Testis (tissue), 5 donors: ENCODE measurements at places on chromosomes 11 and 22.

DNA sequence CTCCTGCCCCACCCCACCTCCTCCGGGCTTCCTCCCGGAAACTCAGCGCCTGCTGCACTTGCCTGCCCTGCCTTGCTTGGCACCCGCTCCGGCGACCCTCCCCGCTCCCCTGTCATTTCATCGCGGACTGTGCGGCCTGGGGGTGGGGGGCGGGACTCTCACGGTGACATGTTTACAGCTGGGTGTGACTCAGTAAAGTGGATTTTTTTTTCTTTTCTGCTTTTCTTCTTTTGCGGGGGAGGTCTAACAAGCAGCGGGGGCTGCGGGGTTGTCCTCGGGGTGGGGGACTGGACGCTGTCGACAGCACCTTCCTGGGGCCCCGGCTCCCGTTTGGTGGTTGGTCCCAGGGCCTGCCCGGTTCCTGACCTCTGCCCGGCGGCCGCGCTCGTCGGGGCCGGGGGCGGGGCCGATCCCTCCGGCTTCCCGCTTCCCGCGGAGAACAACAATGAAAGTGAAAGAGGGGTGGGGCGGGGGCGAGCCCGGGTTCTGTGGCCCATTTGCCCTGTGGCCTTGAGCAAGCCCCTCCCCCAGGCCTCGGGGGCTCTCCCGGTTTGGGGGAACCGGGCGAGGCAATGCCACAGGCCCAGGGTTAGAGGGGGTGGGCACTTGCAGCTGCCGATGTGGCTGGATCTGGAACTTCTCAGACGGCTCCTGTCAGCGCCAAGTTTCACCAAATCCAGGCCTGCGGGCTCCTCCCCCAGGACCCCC, 975 bp upstream of the MDK start:
- H3K27ac ChIP-seq: peak overlapping the region; percentile 79
- DNase-seq: peak; percentile 62
- H3K4me1 ChIP-seq: peaks cover 11% of the 10 kb centered on the region
- no peaks in the 10 kb centered on the region for H3K27me3 ChIP-seq
- H3K36me3 ChIP-seq: no peaks in the 10 kb centered on the region

GRCh38 chr11:71255323-71255722, 2.9 kb upstream of the SHANK2 start:
- no peaks in the 10 kb centered on the region for H3K36me3 ChIP-seq
- no peaks in the 10 kb centered on the region for H3K27me3 ChIP-seq
- H3K4me3 ChIP-seq: no peak overlapping the region
- H3K4me1 ChIP-seq: peaks cover 3% of the 10 kb centered on the region

GRCh38 chr11:69650081-69650831, 9.3 kb downstream of the CCND1 start:
- no peaks in the 10 kb centered on the region for H3K36me3 ChIP-seq
- H3K27ac ChIP-seq: no peak overlapping the region
- H3K4me1 ChIP-seq: no peaks in the 10 kb centered on the region
- H3K4me3 ChIP-seq: no peak overlapping the region

DNA sequence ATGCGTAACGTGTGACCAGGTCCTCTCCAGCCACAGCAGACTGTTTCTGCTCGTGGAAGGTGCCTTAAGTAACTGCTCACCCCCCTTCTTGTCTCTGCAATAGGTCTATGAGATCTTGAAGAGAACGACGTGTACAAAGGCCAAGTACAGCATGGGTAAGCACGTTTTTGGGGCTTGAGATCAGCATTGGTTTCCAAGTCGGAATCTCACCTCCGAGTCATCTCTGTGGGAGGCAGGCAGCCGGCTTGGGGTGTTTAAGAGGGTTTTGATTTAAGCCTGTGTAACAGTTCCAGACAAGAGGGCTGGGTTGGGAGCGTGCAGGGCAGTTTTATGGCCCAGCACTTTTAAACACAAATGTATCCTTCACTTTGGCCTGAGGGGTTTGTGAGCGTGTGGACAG, 30.1 kb downstream of the ANO1 start:
- H3K27ac ChIP-seq: peak overlapping the region; percentile 43
- H3K36me3 ChIP-seq: no peaks in the 10 kb centered on the region
- H3K27me3 ChIP-seq: no peaks in the 10 kb centered on the region

DNA sequence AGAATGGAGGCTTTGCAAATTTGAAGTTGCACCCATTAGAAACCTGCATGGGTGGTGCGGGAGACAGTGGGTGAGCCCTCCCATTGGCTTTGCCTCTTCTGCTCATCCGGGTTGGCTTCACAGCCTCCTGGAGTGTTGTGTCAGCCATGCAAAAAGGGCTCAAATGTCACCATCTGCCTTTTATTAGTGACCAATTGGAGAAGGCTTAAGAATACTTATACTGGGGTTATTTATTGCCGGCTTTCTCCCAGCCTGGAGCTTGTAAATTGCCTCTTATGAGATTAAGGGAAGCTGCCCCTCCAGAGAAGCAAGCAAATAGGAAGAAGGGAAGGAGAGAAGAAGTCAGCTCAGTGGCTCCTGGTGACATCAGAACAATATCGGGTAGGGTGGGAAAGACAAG, 182.6 kb downstream of the ST3GAL4 start:
- DNase-seq: no peak
- H3K4me1 ChIP-seq: no peaks in the 10 kb centered on the region
- no peaks in the 10 kb centered on the region for H3K36me3 ChIP-seq
- no peak overlapping the region for H3K4me3 ChIP-seq
- H3K27ac ChIP-seq: no peak overlapping the region

GRCh38 chr22:27747396-27748221, 53.9 kb downstream of the MN1 start:
- H3K4me1 ChIP-seq: peaks cover 15% of the 10 kb centered on the region
- H3K27me3 ChIP-seq: no peaks in the 10 kb centered on the region
- no peaks in the 10 kb centered on the region for H3K36me3 ChIP-seq
- DNase-seq: no peak

GRCh38 chr11:103953797-103954486, 82.5 kb upstream of the DDI1 start:
- DNase-seq: no peak
- H3K36me3 ChIP-seq: no peaks in the 10 kb centered on the region
- no peaks in the 10 kb centered on the region for H3K27me3 ChIP-seq
- H3K4me3 ChIP-seq: no peak overlapping the region

- H3K36me3 ChIP-seq: no peaks in the 10 kb centered on the region
- no peak overlapping the region for H3K4me3 ChIP-seq
- no peak for DNase-seq
- H3K27me3 ChIP-seq: no peaks in the 10 kb centered on the region
These were observed 2.6 kb upstream of the PDGFB start for GRCh38 chr22:39247361-39247760.

DNA sequence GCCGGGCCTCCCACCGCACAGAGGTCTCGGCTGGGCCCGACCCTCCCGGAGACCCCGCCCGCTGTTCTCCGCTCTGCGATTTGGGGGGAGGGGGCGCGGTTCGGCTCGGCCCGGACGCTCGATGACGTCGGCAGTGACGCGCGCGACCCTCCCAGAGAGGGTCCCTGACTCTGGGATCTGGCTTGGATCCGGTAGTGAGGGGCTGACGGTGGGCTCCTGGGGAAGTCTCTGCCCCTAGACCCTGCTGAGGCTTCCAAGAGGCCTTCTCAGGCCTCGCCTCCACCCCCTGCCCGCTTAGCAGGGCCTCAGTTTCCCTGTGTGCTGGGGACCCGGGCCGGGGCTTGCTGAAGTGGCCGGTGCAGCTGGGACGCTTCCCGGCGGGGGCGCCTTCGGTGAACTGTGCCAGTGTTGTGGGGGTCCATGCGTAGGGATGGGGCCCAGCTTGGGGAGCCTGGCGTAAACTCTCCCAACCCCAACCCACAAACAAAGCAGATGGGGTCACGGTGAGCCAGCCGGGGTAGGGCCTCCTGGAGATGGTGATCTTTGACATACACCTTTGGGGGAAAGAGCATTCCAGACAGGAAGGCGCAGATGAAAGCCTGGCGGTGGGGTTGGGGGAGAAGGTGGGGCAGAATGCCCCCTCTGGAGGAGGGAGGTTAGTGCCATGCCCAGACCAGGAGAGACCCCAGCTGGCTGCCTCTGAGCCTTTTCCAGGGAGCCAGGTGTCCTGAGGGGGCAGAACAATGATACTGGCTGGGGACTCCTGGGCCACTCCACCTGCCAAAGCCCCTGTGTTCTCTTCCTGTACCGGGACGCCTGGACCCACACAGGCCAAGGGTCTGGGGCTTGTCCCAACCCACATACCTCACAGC, 1.0 kb downstream of the B4GALNT4 start:
- no peaks in the 10 kb centered on the region for H3K36me3 ChIP-seq
- H3K4me1 ChIP-seq: peaks cover 11% of the 10 kb centered on the region
- H3K27ac ChIP-seq: no peak overlapping the region
- no peaks in the 10 kb centered on the region for H3K27me3 ChIP-seq
- no peak overlapping the region for H3K4me3 ChIP-seq

DNA sequence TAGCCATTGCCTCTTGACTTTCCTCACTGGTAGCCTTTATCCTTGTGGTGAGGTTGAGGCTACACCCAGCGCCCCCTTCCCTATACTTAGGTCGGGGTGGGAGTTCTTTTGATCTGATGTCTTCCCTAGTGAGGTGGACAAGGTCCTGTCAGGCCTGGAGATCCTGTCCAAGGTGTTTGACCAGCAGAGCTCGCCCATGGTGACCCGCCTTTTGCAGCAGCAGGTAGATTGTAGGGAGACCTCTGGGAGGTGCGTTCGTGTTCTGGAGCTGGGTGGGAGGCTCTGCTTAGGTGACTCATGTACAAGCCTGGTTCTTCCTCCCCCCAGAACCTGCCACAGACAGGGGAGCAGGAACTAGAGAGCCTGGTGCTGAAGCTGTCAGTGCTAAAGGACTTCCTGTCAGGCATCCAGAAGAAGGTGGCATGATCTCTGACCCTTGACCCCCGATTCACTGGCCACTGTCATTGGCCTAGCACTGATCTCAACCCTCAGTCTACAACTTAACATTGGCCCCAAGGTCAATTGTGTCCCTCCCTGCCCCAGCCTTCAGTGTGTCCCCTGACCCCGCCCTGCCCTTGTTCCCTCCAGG, 4.9 kb downstream of the INPPL1 start:
- H3K27me3 ChIP-seq: no peaks in the 10 kb centered on the region
- H3K4me1 ChIP-seq: peaks cover 8% of the 10 kb centered on the region
- peak; percentile 10 for DNase-seq
- H3K36me3 ChIP-seq: no peaks in the 10 kb centered on the region

DNA sequence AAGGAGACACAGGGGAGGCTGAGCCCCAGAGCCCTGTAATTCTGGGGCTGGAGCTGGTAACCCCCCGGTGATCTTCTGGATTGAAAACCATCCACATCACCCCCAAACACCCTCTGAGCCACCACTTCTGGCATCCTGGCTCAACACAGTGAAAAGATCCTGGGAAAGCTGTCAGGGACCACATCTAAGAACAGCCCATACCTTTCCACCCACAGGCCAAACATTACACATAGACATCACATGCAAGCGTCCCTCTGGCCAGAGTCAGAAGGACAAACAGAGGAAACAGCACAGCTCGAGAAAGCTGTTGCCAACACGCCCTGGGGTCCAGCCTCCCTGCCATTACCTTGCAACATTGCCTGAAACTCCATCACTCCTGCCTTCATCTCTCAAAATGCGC, 469.5 kb downstream of the SOX6 start:
- H3K36me3 ChIP-seq: no peaks in the 10 kb centered on the region
- H3K27ac ChIP-seq: no peak overlapping the region
- DNase-seq: no peak
- H3K4me1 ChIP-seq: peaks cover 9% of the 10 kb centered on the region

DNA sequence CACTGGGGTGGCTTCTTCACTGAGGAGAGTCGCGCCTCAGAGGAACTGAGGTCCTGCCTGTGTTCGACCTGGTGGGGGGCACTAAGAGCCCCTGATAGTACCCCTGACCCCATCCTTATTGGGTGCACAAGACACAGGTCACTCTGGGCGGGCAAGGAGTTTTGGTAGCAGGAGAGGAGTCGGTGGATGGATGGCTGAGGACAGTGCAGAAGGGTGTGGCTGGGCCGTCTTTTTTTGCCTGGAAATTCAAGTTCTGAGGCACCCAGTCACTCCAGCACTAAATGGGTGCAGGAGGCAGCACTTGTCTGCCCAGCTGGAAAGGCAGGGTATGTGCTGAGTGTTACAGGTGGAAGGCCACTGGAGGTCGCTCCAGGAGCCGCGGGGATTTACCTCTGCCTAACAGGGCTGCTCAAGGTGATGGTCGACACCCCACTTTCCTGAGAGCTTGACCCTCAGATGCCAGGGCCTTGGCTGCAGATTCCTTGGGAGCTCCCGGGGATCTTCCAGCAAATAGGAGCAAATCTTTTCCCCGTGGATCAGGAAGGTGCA, 960 bp downstream of the TSSC4 start:
- H3K4me1 ChIP-seq: peaks cover 18% of the 10 kb centered on the region
- no peaks in the 10 kb centered on the region for H3K27me3 ChIP-seq
- no peak for DNase-seq
- H3K27ac ChIP-seq: peak overlapping the region; percentile 80
- H3K4me3 ChIP-seq: peak overlapping the region; percentile 92
- no peaks in the 10 kb centered on the region for H3K36me3 ChIP-seq

DNA sequence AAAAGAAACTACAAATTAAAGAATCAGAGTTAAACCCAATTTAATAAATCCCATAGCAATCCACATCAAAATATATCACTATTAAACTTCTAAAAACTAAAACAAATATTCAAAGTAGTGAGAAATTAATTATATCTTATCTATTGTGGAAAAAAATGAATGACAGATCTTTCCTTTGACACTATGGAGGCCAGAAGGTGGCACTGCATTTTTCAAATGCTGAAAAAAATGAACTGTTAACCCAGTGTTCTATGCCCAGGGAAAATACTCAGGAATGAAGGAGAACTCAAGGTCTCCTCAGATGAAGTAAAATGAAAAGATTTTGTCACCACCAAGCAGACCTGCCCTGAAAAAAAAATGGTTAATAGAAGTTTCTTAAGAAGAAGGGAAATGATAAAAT, 27.7 kb downstream of the TYR start:
- no peak overlapping the region for H3K4me3 ChIP-seq
- DNase-seq: no peak
- no peaks in the 10 kb centered on the region for H3K36me3 ChIP-seq
- no peaks in the 10 kb centered on the region for H3K4me1 ChIP-seq
- H3K27ac ChIP-seq: no peak overlapping the region
- H3K27me3 ChIP-seq: no peaks in the 10 kb centered on the region

GRCh38 chr11:92653454-92653853, 316.0 kb upstream of the MTNR1B start:
- H3K4me1 ChIP-seq: no peaks in the 10 kb centered on the region
- no peak overlapping the region for H3K4me3 ChIP-seq
- H3K36me3 ChIP-seq: no peaks in the 10 kb centered on the region

- H3K27ac ChIP-seq: no peak overlapping the region
- H3K27me3 ChIP-seq: no peaks in the 10 kb centered on the region
- H3K4me1 ChIP-seq: no peaks in the 10 kb centered on the region
- no peaks in the 10 kb centered on the region for H3K36me3 ChIP-seq
These were observed 65.7 kb upstream of the PHOX2A start for GRCh38 chr11:72309641-72310040.

DNA sequence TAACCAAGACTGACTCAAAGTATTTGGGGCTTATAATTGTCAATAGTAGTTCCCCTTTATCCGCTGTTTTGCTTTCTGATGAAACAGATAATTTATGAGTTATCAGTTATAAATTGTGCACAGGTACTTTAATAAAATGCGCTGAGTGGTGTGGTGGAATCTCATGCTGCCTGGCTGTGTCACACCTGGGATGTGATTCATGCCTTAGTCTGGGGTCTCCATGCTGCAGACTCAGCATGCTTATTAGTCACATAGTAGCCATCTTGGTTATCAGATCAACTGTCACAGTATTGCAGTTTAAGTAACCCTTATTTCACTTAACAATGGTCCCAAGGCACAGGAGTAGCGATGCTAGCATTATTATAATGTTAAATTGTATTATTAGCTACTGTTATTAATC, 995.2 kb downstream of the NTM start:
- no peak overlapping the region for H3K4me3 ChIP-seq
- no peaks in the 10 kb centered on the region for H3K4me1 ChIP-seq
- no peaks in the 10 kb centered on the region for H3K27me3 ChIP-seq
